ENCODE measurements at places on chromosomes 12 and 14.

DNA sequence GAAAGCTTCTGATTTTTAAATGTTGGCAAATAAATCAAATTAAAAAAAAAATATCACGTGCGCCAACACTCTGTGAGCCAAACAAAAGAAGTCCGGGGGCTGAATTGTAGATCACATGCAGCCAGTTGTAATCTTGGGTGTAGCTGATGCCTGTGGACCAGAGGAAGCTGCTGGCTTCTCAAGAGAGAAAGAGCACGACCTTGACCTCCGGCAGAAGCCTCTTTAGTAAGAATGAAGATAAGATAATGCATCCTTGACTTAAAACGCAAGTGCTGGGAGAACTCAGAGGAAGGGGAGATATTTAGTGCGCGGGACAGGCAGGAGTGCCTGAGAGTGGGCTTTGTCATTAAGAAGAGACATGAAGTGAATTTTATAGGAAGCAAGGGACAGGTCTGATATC lies 162.8 kb upstream of the TBX3 start:
- DNase-seq: no peak

DNA sequence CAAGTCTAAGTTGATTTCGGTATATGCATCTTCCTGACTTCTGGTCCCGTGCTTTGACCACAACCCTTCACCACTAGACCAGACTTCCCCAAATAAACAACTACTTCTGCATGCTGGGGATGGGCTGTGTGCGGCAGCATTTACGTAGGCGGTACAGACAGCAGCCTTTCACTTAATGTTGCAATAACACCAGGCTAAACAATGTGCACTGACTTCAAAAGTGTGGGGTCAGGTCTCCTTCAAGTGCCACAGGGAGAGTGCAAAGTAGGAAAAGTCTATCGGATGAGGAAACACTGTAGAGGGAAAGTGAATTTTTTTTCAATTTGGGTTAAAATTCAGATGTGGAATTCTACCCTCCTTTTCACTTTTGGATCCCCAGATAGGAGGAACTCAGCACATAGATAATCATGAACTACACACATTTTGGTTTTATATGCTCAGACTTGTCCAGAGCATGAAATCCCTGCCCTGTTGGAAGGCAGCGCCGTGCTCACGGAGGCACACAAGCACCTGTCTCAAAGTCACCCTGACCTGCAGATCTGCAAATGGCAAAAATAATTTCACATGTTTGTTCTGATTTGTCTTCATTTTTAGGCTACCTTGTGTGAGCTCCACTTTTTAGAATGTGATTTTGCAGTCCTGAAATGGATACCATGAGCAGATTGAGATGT lies 3.6 kb upstream of the FOS start:
- no peak for DNase-seq

DNA sequence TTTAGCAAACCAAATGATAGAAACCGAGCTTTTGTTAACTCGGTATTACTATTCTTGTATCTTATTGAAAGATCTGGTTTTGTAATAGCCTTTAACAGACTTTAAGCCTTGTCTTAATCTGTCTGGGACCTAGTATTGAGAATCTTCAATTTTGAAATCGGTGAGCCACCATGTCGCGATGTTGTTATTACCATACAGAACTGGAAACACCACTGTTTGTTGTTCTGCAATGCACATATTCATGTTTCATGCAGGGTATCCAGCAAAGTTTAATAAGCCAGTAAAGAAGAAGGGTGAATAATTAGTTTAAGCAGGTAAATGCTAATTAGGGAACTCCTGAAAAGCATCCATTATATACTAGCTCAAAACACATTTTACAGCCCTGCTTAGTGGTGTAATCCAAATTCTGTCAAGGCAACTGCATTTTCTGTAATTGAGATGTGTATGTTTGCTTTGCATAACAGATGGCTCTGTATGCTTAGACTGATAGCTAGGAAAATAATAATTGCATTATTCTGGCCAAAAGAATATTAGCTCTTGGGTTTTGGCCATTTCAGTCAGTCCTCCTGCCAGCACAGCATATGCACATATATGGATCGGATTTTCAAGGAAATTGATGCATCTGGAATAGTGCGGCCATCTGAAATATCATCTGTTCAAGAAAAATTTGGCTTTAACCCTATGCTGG lies 389.2 kb downstream of the EGLN3 start:
- no peak for DNase-seq

DNA sequence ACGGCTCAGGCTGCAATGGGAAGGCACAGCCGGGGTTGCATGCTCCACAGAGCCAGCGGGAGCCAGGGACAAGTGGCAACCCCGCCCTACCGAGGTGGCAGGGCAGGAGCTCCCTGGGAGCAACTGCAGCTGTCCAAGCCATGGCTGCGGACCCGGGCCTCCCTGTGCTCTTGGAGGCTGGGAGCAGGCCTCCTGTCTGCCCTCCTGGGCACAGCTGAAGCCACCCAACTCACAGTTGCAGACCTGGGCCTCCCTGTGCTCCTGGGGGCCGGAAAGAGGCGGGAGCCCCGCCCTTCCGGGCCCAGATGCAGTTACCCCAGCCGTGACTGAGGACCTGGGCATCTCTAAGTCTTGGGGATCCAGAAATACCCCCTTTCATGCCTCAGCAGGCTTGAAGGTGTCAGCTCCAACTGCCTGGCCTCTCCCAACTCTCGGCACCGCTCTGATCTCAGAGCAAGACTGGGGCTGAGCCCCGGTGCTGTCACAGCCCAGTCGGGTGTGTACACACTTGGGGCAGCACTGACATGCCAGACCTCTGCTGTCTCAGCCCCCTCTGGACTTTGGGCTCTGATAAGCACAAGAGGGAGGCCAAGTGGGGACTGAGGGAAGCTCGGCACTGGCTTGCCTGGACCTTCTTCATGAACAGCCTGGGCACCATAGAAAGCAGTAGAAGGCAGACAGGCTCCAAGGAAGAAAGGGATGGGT lies 7.5 kb upstream of the RASSF9 start:
- no peak for DNase-seq

GRCh38 chr14:68088451-68088854 lies 268.9 kb downstream of the RAD51B start:
- peak; percentile 31 for DNase-seq

DNA sequence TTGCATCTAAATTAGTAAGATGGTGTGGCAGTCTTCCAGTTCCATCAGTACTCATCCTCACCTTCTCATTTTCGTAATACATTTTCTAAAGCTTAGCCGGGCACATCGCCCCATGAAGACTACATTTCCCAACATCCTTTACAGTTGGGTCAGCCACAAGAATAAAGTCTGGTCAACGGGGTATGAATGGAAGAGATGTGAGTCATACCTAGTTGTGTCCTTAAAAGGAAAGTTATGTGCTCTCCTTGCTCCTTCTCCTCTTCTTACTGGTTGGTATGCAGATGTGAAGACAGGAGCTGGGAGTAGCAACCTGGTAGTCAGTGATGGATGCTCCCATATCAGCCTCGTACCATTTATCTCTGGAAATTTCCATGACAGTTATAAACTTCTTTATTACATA lies 35.9 kb upstream of the EGLN3 start:
- DNase-seq: no peak

DNA sequence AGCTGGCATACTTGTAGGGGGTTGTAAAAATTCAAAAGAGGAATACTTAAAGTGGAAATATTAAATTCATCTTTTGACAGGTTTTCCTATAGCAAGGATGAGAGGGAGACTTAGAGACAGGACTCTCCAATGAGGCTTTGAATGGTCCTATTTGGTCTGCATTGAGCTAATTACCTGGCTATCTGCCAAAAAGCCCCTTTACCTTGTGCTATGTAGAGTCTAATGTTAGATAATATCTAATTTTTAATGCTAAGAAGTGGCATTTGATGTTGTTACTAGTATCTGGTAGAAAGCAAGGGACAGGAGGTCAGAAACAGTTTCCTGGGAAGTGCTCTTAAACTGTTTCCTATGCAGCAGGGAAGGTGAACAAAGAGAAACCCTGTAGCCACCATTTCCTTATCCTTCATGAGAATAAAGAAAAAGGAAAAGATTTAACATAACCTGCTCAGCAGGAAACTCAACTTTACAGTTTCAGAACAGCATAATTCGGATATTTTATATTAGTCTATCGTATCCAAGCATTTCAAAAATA lies 550.0 kb downstream of the SOX5 start:
- no peak for DNase-seq

- no peak for DNase-seq
These were observed 392.9 kb downstream of the ZFP36L1 start for GRCh38 chr14:68399971-68400370.

DNA sequence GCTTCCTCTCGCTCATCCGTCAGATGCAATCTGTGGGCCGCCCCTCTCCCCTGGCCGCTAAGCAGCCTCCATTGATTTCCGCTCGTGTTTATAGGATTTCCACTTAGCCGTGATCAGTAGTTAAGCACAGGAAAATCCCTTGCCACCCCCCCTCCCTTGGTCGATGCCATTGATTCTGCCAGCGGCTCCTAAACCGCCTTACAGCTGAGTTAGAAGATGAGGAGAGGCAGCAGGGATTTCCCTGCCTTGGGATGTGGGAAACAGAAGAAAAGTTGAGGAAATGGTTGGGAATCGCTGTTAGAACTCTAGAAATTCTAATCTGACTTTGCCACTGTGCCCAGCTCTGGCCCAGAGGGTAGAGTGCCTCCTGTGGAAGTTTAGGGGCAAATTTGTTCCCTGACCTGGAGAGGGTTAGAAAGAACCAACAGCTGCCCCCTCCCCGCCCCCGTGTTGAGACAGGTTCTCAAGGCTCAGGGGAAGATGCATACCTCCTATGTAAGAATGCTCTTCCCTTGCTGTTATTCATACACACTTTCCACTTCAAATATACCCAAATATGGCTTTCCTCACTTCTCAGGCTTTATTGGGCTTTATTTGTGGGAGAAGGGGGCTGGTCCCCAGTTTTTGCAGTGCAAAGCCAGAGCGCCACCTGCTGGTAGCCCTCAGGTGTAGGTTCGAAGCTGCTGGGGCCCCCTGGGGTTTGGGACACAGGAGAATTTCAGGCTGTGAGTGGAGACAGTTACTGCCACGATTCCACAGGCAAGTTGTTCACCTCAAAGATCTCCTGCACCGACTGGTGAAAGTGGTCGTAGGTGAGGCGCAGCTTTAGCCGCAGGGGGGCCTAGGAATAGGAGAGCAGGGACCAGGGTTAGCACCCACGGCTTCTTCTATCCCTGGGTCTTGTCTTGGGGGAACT lies 3.2 kb downstream of the THTPA start:
- no peak for DNase-seq

DNA sequence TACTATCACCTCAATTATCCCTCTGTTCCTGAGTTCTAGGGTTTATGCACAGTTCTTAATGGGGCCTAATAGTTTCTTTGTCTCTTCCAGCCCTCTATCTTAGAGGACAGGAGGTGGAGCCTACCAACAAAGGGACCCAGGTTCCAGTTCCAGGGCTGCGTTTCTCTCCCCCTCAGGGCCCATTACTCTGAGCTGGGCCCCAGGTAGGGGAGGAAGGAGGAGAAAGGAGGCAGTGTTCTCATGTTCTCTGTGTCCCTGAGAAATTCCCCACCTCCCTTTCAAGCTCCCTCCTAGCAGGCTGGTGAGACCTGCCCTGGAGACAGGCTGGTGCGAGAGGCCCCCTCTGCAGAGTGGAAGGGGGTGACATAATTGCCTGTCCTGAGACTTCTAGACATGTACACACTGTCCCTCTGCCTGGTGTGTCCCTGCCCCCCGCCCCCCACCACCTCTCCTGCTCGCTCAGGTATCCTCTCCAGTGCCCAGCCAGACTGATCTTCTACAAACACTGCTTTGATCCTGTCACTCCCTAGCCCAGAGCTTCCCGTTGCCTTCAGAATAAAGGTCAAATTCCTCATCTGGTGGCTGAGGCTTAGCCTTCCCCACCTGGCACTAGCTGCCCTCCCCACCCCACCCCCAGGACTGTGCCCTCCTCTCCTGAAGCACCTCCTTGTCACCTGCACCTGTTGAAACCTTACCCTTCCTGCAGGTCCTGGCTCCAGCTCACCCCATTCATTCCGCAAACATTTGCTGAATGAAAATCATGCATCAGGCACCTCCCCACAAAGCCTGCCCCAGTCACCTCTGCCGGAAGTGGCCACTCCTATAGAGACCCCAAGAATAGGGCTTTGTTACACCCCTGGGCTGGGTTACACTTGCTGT lies 21.1 kb upstream of the KRT8 start:
- no peak for DNase-seq

DNA sequence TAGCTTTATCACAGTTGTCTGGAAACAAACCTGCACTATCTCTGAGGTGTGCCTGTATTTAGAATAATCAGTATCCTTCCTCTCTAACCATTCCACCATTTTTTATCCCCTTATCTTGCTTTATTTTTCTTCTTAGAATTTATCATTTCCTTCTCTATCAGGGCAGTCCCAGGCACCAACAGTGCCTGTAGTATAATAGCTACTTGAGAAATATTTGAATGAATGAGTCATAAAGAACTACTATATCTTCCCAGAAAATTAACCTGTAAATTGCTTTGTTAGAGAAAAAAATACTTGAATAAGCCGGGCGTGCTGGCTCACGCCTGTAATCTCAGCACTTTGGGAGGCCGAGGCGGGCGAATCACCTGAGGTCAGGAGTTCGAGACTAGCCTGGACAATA lies 21.2 kb upstream of the FOXJ2 start:
- no peak for DNase-seq

DNA sequence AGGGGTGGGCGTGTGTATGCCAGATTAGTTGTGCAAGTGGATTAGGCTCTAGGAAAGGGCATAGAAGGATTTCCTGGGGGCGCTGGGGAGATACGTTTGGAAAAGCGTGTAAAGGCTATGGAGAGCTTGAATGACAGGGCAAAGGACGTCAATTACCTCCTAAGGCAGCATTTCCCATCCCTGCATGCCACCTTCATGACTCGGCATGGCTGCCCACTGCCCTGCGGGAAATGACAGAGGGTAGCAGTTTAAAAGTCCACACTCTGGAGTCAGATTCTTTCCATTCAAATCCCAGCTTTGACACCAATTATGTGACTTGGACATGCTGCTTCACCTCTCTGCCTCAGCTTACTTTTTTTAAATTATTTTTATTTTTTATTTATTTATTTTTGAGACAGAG lies 14.8 kb upstream of the TMEM229B start:
- no peak for DNase-seq

DNA sequence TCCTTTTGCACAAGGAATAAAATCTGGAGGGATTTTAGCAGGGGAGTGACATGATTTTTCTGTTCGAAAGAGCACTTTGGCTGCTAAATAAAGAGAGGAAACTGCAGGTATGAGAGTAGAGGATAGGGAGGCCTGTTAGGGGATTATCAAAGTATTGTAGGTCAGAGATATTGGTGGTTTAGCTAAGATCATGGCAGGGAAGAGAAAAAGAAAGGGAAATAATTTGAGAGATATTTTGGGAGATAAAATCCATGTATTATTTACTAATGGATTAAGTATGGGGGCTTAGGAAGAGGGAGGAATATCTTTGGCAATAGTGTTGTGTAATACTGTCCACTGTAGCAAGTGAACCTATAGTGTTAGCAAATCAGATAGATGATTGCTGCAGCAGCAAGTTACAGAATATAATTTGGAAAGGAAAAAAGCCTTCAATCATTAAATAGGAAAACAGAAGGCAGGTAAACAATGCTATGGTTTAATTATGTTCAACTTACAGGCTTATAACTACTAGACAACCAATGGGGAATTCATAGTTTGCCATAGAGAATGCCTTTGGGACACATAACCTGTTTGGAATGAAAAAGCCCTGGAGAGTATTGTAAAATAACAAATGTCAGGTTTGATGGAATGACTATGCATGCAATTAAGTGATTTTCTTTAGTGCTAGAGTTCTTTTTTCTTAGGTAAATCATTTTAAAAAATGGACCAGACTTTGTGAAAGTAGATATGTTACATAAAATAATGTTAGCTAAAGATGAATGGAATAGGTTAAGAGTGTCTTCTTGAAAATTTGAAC lies 50.5 kb downstream of the ADIPOR2 start:
- no peak for DNase-seq

Data from dermis microvascular lymphatic vessel endothelial cell (primary cell).